HT1080 (cell line): ENCODE measurements at places on chromosomes 5 and 9.

- DNase-seq: no peak
Measured at GRCh38 chr5:170117736-170118135, 12.0 kb downstream of the FOXI1 start.

GRCh38 chr9:137952976-137953666 is 75.5 kb downstream of the CACNA1B start:
- no peak for DNase-seq

DNA sequence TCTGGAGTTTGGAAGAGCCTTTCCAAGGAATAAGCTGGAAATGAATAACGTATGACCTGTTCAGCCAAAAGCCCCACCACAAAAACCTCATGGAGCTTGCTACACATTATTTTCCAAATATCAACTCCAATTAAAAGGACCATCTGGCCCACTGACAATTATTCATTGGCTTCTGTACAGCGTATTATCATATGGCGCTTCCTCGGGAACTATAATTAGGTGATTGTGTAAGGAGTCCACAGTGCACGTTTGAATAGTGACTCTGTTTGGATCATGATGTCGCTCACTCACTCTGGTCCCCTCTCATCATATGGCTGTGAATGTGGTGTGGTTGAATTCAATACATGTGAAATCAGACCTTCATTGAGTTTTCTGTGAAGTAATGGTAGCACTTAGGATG is 52.1 kb downstream of the GDNF start:
- no peak for DNase-seq

- no peak for DNase-seq
Measured at GRCh38 chr5:95743232-95743631, 12.1 kb downstream of the RHOBTB3 start.

DNA sequence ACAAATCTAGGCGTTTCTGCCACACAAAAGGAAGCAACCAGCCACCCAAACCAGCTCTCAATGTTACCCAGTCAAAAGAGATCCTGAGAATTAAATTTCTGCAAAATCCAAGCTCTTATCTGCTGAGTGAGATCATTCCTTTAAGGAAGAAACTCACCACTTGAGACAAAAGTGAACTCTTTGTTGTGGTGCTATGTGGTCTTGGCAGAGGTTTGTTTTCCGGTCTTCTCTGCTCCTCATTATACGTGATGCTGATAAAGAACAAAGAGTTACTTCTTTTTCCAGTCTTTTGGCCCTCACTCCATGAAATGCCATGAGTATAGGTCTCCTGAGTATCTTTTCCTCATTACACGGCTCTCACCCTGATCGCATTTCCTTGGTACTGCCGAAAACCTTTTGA is 82.1 kb downstream of the PRKACG start:
- peak; percentile 71 for DNase-seq

- DNase-seq: no peak
Measured at GRCh38 chr9:106587042-106587441, 275.9 kb upstream of the ZNF462 start.

DNA sequence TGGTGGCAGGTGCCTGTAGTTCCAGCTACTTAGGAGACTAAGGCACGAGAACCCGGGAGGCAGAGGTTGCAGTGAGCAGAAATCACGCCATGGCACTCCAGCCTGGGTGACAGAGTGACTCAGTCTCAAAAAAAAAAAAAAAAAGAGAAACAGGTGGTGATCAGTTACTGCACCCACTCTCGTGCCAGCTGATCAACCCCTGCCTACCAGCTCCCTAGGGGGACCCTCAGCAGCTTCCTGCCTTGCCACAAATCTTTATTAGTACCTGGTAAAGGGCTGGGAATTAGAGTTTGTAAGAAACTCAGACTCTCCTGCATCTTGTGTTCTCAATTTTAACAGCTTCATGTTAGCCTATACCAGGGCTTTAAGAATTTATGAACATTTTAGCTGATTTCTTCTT is 914.9 kb downstream of the EFNA5 start:
- DNase-seq: no peak

- DNase-seq: no peak
Measured at GRCh38 chr9:136031741-136032730, 63.1 kb downstream of the NACC2 start.

GRCh38 chr9:116910201-116910600 is 223.1 kb downstream of the TRIM32 start:
- no peak for DNase-seq

DNA sequence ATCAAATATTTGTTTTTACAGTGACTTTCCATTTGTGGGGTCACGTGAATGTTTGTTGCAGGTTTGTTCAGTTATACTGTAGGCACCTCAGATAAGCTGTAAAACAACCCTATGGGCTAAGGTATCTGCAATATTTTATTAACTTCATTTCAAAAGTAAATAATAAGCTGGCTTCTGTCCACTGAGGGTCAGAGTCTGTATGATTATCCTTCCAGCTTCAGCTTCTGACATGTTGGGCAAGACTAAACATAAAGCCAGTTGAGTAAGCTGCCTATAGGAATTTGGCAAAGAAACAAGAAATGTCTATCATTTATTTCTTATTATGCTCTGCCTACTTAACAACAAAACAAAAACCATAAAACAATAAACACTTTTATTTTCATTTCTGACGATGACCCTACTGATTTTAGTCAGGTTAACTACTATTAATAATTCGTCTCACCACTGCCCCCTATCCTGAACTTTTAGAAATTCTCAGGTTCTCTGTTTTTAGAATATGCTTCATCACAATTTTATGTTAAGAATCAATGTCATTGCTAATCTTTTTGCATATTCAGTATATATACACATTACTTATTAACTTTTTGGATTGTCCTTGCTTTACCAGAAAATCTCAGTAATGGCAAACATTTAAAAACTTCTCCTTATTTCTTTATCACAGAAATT is 413.6 kb upstream of the ADAMTSL1 start:
- no peak for DNase-seq

DNA sequence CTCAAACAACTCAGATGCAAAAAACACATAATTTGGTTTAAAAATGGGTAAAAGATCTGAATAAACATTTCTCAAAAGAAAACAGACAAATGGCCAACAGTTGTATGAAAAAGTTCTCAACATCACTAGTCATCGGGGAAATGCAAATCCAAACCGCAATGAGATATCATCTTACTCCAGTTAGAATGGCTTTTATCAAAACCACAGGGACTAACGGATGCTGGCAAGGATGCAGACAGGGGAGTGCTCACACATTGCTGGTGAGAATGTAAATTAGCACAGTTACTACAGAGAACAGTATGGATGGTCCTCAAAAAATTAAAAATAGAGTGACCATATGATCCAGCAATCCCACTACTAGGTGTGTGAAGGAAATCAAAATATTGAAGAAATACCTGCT is 589.1 kb upstream of the ADAMTS16 start:
- DNase-seq: peak; percentile 78

- DNase-seq: no peak
Measured at GRCh38 chr9:107269681-107270080, 13.4 kb upstream of the RAD23B start.

GRCh38 chr5:39024884-39025283 is 49.3 kb downstream of the RICTOR start:
- DNase-seq: no peak

- no peak for DNase-seq
Measured at GRCh38 chr5:112586596-112587062, 151.1 kb upstream of the APC start.

DNA sequence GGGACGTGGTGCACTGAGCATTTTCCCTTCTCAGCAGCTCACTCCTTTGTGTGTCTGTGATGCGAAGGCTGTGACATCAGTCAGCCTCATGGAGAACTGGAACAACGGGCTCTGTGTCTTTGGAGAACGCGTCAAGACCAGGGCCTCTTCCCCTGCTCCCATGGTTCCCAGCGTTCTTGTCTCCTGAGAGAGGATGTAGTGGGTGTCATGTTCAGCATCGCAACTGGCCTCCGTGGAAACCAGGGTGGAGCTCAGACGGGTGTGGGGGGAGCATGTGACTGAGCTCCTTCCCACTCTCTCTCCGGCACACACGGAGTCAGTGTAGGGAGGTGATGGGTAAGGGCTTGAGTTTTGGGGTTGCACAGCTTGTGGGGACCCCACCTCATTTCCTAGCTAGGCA is 59.7 kb downstream of the TENT4A start:
- DNase-seq: peak; percentile 47

DNA sequence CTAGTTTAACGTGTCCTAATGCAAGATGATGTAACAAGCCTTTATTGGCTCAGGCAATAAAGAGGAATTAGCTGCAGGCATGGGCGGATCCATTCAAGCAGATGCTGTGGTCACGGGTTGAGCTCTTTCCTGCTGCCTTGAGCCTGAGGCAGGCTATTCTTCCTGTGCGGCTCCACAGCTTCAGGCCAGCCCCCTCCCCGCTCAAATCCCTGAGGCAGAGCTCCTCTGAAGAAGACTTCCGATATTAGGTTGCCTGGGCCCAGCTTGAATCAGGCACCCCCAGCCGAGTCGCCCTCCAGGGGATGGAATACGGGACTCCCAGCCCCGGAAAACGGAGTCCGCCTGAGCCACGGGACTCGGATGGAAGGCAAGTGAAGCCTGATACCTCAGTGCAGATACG is 95.0 kb upstream of the RUFY1 start:
- no peak for DNase-seq

DNA sequence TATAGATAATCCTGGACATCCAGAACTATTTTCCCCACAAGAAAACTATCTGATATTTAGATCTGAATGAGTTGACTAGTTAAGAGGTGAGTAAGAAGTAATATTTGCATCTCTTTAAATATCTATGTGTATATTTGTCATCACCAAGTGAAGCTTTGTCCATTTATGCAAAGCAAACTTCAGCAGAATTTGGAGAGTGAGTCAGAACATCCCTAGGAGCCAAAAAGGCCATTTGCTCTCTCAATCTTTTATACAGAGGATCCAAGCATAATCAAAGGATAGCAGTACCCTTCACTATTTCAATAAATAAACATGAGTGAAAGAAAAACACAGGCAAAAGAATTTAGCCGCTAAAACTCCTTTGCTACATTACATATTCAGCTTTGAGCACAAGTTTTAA is 454.4 kb downstream of the NR2F1-AS1 start:
- no peak for DNase-seq

DNA sequence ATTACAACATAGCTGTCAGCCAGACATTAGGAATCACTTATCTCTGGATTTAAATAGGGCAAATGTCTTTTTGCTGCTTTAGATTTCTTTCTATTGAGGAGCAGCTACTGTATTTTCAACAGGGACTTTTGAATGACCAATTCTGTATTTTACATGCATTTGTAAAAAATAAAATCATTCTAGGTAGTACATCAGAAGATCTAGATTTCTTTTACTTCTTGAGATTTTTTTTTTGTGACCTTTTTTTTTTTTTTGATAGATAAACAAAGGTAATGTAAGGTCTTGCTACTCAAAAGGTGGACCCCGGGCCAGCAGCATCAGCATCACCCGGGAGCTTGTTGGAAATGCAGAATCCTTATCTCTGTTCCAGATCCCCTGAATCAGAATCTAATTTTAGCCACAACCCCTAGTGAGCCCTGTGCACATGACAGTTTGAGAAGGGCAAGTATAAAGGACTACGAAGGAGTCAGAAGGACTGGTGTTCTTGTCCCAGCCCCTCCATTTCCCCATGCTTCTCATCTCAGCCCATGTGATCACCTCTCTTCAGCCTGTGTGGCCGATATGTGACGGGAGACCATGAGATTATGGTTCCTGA is 37.7 kb upstream of the CKMT2 start:
- no peak for DNase-seq

DNA sequence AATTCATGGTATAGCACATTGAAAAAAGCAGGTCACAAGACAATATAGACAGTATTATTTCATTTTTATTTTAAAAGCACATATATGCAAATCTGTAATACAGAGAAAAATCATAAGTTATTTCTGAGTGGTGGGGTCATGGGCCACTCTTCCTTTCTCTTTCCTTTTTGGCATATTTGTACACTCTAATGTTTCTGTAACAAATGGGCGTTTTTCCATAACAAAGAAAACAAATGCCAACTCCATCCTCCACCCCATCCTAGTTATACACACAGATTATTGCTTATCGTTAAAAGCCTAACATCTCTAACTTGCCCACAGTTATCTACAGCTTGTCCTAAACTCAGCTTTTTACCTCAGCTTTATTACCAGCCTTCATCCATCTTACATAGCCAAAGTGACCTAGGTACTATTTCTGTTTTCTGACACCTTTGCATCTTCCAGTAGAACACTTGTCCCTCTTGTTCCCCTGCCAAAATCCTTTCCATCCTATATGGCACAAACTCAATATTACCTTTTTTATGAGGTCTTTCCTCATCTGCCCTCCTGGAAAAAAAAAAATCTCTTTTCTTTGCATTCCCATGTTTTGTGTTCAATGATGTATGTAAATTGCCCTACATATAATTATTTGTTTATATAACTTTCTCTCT is 4.1 kb downstream of the KIAA0825 start:
- DNase-seq: no peak

GRCh38 chr9:89675058-89675742 is 70.4 kb downstream of the GADD45G start:
- DNase-seq: no peak

- peak; percentile 18 for DNase-seq
Measured at GRCh38 chr9:107351382-107352045, 68.4 kb downstream of the RAD23B start.

- DNase-seq: peak; percentile 55
Measured at GRCh38 chr5:179668391-179668790, 12.4 kb downstream of the CBY3 start.

GRCh38 chr5:42948961-42949347 is 91.2 kb downstream of the ANXA2R start:
- DNase-seq: no peak

DNA sequence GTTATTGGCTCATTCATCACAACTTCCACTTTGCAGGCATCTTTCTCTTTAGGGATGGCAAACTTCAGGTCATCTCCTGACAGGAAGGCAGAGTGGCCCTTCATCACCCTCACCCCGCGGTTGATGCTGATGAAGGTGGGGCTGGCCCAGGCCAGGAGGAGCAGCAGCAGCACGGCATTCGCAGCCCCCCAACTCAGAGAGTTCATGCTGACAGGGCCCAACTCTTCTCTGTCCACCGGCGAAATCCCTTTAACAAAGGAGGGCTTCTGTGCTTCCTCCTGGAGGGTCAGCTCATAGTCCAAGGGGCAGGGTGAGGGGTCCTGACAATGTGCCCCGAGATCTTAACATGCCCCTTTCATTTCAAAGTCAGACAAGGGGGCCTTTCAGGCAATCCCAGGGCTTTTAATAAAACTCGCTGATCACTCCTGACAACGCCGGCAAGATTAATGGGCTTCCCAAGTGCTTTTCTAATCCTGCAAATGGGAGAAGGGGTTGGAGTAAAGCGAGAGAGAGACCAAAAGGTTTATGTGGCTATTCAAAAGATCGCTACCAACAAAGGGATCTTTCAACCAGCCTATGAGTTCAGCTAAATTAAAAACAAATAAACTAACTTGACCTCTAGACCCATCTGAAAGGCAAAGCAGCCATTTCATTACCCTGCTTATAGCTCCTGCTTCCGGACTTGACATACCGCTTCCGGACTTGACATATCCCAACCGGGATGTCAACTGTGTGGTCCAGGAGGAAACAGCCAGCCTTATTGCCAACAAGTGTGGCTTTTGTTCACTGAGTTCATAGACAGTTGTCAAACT is 41.2 kb downstream of the FREM1 start:
- no peak for DNase-seq

- DNase-seq: no peak
Measured at GRCh38 chr9:134885679-134886412, 5.2 kb downstream of the FCN2 start.

- no peak for DNase-seq
Measured at GRCh38 chr9:91678807-91679580, 255.4 kb upstream of the NFIL3 start.

GRCh38 chr5:123441408-123441807 is 18.2 kb upstream of the CEP120 start:
- DNase-seq: no peak

GRCh38 chr9:112218908-112219307 is 43.8 kb upstream of the SUSD1 start:
- no peak for DNase-seq
